ENCODE measurements at places on chromosomes 5 and 9.
A peak's percentile ranks its signal among the peaks of the same experiment; 100 is the strongest.

- no peak for DNase-seq
Observed at GRCh38 chr5:149820536-149821510, 90.7 kb downstream of the PPARGC1B start.

DNA sequence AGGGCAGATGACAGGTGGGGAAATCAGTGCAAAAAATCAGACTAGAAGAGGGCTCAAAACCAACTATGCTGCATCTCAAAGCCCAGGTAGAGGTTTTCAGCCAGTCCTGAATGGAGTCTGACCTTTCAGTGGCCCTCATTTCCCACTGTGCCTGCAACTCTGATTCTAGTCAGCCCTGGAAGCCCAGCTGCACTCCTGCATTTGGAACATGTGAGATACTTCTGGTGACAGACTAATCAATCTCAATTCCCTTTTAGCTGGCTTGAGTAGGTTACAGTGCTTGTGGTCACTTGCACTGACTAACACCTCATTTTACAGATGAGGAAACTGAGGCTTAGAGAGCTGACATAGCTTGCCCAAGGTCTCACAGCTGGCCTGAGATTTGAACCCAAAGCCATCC lies 7.9 kb upstream of the ACSL6 start:
- DNase-seq, result no peak

DNA sequence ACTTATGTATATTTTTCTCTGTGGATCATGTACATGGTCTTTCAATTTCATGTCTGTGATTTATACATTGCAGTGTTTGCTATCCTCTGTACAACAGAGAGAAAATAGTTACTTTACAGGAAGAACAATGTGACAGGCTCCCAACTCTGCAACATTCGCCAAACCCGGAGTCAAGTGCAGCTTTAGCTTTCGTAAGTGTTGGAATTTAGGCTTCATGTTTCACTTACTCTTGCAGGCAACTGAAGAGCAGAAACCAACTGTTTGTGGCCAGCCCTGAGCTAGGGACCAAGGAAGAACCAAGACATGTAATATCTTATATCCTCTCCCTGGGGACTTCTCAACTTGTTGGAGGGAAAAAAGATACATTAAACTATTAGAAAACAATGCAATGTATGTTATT lies 147.9 kb downstream of the C5orf15 start:
- DNase-seq, result no peak

GRCh38 chr9:113372059-113372458 lies 4.7 kb downstream of the HDHD3 start:
- no peak for DNase-seq

DNA sequence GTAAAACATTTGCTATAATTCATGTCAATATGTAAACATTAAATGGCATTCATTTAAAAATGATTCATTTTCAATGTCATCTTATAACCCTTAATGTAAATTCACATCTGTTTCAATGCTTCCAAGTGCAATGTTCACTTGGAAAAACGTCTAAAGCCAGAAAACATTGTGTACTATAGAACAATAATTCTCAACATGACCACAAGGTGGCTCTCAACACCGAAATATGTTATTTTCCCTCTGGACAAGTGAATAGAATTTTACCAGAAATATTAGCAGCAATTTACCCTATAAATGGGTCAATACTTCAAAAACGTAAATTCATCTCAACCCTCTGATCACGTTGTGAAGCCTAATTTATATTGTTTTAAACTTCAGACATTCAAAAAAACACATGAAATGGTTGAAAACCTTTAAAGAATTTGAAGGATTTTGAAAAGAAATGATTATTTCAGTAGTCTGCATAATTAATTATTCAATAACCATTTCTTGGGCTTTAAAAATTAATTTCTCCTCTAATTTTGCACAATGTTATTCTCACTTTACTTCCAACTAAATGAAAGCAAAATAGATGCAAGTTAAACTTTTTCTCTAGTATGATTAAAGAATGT lies 11.0 kb downstream of the CDH10 start:
- DNase-seq, result peak; percentile 79

GRCh38 chr5:177553671-177554429 lies 513 bp downstream of the FAM193B start:
- DNase-seq, result peak; percentile 16

GRCh38 chr5:2764581-2764980 lies 13.1 kb upstream of the IRX2 start:
- DNase-seq, result no peak

GRCh38 chr9:95043826-95044225 lies 273.7 kb downstream of the FANCC start:
- no peak for DNase-seq

DNA sequence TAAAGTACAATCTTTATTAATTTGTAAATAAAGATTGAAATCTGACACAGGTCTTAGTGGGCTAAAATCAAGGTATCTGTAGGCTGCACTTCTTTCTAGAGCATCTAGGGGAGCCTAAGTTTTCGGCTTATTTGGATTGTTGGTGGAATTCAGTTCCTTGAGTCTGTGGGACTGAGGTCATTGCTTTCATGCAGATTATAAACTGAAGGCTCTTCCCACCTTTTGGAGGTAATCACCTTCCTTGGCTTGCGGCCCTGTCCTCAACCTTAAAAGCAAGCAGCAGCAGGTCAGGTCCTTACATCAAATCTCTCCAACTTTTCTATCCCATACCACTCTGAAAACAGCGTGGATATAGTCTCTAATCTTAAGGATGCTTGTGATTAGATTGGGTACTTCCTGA lies 25.9 kb downstream of the MAT2B start:
- no peak for DNase-seq

DNA sequence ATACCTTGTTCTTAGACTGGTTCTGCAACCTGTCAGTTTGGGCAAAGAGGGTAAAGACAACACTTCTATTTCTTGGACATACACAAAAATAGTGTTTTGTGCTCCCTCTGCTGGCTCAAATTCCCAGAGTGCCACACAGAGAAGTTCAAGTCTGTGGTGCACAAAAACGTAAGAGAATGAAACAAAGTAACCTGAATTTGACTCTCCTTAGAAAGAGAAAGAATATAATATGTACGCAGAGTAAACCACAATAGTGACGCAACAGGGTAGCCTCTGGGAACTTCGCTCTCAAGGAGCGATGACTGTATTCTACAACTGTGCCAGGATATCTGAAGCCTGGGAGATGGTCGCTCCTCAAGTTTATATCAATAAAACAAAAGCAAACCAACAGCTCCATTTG lies 18.5 kb downstream of the DDX31 start:
- DNase-seq, result no peak

- DNase-seq, result no peak
Observed at GRCh38 chr9:127963041-127963358, 17.8 kb downstream of the EEIG1 start.

- no peak for DNase-seq
Observed at GRCh38 chr9:95125652-95126051, 191.9 kb downstream of the FANCC start.

DNA sequence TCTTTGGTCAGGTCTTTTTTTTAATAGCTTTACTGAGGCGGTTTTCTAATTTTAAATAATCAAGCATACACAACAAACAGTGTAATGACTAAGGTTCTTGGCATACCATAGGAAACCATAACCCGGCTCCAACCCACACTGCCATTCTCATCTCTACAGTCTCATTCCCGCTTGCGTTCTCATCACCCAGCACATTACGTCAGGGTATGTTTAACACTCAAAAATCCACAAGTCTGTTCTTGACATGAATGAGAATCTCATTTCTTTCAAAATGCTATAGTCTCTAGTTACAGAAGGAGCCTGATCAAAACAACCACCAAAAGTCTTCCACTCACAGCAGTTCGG lies 505 bp downstream of the C5orf34 start:
- DNase-seq, result peak; percentile 71

GRCh38 chr5:131877873-131878272 lies 67.6 kb downstream of the MEIKIN start:
- DNase-seq, result no peak

GRCh38 chr5:128216860-128217531 lies 133.4 kb downstream of the SLC12A2 start:
- no peak for DNase-seq

DNA sequence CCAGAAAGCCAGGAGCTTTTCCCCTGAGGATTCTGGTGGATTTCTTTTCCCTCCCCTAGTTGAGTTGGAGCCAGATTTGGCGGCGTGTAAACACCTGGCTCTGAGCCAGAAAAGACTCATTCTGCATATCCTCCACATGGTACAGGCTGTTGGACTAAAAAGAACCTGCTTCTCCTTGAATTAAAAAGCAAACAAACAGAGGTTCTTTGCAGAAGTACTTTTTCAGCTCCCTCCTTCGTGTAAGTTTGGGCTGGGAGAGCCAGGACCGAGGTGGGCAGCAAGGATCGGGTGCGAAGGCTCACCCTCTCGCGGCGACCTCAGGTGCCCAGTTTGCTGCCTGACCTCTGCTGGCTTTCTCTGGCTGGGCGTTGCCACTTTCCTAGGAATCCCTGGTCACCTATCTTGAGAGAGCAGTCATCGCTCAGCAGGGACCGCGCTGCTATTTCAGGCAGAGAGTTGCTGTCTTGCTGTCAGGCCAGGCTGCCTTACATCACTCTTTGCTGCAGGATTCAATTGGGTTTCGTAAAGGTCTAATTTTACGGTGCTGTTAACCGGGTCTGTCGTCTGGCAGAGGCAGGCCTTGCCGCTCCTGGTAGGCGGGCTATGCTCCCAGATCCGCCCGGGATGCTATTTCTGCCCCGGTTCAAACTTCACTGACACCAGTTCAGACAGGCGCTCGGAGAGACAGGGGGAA lies 3.2 kb downstream of the PAPPA start:
- DNase-seq, result peak; percentile 71

DNA sequence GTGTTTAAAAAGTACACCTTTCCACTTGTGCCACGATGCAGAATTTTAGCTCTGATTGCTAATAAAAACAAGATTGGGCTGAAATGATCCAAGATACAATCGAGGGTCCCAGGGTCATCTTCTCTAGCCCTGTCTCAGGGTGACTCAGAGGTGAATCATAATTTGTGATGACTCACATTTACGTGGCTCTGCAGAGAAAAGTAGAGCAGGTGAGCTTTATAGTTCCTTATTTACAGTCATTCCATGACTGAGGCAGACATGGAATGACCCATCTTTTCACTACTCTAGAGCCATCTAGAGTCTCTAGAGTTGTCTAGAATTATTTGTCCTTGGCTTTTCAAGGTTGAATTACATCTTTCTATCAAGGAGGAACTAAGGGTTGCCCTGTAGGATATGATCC lies 155.2 kb downstream of the GAS1 start:
- DNase-seq, result no peak

GRCh38 chr9:115192835-115193525 lies 75.0 kb upstream of the TNC start:
- DNase-seq, result no peak

- DNase-seq, result no peak
Observed at GRCh38 chr5:165015126-165015525, 1509.7 kb downstream of the MAT2B start.

DNA sequence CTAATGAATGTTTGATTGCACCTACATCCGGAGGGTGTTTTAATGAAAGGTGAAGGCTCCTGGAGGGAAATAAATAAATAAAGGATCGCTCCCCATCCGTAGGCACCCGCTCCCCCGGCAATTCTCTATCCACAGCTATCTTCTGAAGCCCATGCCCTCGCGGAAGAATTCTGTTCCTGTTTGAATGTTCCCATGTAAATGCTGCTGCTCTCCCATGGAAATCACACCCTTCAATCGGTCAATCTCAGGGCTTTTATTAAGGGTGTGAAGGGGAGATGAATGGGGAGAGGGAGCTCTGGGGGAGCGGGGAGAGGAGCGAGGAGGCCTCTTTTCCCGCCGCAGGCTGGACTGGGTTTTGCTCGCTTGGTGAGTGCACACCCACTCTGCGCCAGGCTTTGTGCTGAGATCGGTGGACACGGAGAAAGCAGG lies 21.1 kb upstream of the ARAP3 start:
- DNase-seq, result no peak

DNA sequence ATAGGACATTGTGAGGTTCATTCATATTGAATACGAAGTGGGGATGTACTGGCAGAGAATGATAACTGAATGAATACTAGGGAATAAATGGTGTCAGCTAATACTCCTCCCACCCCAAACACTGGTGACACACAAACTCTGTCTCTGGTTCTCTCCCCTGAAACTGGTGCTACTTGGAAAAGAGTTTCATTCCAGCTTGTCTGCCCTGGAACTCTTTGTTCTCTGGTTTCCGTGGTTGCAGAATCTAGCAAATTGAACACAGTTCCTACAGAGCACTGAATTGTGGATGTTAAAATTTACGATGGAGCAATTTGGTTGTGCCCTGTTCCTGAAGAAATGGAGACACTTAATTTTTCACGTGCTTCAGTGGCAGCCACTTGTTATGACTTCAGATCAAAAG lies 181.7 kb downstream of the KCTD16 start:
- no peak for DNase-seq

GRCh38 chr5:14365831-14366430 lies 215.7 kb upstream of the OTULINL start:
- no peak for DNase-seq

- no peak for DNase-seq
Observed at GRCh38 chr5:176474476-176474875, 26.3 kb downstream of the FAF2 start.

DNA sequence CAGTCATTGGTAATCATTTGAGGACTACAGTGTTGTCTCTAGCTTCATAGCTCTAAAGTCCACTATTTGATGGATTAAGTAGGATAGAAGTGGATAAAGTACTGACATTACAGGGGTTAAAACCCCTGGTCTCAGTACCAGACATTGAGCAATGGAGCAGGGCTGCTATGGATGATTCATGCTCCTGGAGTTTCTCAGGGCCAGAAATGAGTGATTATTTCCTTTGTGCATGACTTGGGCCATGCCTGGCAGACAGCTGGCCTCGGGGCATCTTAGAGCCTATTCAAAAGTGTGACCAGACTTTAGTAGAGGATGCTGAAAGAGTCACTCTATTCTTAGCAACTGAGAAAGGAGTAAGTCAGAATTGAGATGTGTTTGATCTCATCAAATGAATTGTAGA lies 350.7 kb upstream of the TLE4 start:
- no peak for DNase-seq

DNA sequence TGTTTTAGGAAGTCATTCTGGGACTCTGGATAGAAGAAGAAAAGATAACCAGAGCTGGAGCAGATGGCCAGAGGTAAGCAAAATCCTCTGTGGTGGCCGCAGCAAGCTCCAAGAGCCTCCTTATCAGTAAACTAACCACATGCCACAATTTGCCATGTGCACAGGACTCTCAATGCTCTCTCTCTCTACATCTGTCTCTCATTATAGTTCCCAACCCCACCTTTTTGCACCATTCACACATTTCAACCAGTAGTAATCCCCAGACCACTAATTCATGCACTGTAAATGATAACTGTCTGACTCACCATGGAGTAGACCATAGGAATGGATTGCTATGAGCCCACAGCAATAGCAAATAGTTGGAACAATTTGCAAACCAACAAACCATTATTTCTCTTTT lies 526.1 kb downstream of the TLR4 start:
- no peak for DNase-seq

DNA sequence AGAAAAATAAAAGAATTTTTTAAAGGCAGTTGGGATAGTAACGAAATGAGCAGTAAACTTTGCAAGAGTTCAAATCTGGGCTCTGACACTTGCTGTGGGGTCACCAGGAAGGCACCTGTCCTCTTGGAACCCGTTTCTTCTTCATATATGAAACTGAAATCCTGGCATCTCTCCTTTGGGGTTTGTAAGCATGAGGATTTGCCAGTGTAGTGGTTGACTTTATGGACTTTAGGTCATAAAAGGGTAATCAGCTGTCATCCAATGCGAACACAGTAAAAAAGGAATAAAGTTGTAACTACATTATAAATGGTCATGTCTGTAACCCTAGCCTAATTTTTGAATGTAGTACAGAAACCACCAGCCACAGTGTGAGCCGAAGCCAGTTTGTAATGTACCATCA lies 1.3 kb downstream of the RAB14 start:
- no peak for DNase-seq
